ENCODE measurements at places on chromosomes 7 and 10.

GRCh38 chr7:133575726-133576440 is 323.0 kb downstream of the EXOC4 start:
- DNase-seq, result no peak

DNA sequence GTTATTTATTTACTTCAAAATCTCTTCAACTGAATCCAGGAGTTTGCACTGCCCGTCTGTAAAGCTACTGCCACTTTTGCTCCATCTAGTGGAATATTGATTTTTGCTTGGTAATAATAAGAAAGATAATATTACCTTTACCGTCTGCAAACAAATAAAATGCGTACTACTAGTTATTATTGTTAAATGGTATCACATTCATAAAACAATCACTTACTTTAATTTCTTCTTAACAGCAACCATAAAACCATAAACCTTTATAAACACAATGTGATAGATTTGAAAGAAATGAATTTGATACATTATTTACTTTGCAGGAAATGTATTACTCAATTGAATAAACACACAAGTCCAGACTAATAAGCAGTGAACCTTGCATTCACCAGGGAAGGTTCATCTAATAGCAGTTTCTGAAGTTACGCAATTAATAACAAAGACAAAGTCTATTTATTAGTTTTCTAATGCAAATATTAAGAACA is 6.4 kb downstream of the AGMO start:
- no peak for DNase-seq

DNA sequence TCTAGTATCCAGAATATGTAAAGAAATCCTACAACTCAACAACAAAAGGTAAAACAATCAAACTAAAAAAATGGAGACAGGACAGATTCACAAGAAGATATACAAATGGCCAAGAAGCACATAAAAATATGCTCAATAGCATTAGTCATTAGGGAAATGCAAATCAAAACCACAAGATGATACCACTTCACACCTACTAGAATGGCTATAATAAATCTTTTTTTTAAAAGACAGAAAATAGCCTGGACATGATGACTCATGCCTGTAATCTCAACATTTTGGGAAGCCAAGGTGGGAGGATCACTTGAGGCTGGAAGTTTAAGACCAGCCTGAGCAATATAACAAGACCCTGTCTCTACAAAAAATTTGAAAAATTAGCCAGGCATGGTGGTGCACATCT is 27.9 kb upstream of the CHCHD3 start:
- DNase-seq, result no peak

DNA sequence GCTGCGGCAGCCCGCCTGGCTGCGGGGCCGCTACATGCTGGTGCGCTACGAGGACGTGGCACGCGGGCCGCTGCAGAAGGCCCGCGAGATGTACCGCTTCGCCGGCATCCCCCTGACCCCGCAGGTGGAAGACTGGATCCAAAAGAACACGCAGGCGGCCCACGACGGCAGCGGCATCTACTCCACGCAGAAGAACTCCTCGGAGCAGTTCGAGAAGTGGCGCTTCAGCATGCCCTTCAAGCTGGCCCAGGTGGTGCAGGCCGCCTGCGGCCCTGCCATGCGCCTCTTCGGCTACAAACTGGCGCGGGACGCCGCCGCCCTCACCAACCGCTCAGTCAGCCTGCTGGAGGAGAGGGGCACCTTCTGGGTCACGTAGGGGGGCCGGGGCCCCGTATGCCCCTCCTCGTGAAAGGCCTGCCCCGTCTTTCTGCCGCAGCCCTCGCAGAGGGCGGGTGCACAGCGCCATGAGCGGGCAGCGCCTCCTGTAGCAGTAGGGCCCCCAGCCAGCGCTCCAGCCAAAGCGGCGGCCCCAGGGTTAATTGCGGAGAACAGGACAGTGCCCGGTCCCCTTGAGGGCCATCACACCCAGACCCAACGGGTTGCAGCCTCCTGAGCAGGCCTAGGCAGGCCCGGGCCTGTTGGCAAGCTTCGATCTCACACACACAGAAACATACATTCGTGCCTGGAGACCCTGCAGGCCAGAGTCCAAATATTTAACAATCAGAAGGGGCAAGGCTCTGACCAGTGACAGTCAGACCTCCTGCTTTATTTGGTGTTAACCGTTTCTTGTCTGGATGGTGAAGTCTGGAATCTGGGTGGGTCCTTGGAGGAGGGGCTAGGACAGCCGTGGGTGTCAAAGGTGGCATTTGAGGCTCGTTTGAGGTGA is 44.1 kb downstream of the CHST3 start:
- no peak for DNase-seq

DNA sequence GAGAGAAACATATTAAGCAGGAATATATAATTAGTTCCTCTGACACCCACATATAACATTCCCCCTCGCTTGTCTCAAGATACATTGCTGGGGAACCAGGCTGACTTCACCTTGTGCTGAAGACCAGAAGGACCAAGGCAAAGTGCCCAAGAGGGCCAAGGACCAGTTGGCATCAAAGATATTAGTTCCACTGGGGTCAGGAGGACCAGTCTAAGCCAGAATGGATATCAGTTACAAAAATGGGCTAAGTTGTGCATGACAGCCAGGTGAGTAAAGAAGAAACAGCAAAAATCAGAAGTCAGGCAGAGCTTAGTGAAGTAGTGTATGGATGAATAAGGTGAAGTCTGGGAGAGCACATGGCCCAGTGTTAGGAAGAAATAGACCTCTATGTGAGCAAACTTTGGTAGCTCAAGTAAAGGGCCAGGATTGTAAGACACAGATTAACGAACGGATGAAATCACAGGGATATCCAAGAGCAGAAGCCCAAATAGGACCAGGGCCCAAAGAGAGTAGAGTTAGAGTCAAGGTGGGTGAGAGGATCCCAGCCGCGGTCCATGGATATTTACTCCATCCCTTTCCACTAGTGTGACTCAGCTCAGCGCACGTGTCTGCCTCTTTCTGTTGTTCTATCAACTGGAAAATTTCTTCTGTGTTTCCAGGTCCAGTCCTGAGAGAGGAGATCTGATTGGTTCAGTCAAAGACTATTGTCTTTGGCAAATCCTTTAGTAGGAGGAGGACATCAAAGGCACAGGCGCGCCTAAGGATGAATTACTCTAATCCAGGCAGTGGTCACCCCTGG is 5.0 kb downstream of the CALD1 start:
- no peak for DNase-seq

- DNase-seq, result no peak
Measured at GRCh38 chr7:41504214-41504980, 198.5 kb downstream of the INHBA start.

GRCh38 chr7:69411018-69411417 is 187.3 kb upstream of the AUTS2 start:
- no peak for DNase-seq

DNA sequence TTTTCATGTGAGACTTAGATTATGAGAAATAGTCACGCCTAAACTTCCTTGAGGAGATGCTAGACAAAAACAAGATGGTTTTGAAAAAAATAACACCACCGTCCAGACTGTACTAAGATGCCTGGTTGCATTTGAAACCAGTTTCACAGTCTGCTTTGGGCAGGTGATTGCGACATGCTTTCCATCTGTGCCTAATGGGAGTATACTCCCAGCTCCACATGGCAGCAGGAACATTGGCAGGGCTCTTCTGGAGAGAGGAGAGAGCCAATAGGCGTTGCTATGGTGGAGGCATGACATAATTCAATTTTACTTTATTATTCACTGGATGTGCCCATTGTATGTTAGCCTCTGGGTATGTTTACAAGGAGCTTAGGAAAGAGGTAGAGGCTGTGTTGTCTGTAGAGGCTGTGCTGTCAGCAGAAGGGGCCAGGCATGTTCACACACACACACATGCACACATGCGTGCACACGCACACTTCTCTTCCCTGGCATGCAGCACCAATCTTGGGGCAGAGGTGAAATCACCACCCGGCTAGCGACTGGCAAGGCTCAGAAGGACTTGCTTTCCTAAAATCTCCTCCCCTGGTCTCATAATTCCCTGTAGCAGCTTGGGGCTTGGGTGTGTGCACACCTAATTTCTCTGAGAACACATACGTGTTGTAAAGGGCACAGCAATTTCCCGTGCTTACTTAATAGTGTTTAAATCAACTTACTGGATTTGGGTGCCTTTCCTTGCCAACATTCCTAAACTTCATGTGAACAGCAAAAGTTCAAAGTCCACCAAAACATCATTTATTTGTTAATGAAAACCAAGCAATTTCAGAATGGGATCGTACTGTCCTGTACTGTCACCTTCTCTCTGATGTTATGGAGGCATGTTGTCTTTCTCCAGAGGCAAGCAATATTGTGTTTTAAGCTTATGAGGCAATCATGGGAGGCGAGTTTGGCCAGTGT is 162.1 kb downstream of the TCF7L2 start:
- no peak for DNase-seq

- DNase-seq, result no peak
Measured at GRCh38 chr10:3102720-3103427, 35.5 kb downstream of the PFKP start.

GRCh38 chr7:71637578-71637977 is 505.6 kb downstream of the GALNT17 start:
- DNase-seq, result no peak

DNA sequence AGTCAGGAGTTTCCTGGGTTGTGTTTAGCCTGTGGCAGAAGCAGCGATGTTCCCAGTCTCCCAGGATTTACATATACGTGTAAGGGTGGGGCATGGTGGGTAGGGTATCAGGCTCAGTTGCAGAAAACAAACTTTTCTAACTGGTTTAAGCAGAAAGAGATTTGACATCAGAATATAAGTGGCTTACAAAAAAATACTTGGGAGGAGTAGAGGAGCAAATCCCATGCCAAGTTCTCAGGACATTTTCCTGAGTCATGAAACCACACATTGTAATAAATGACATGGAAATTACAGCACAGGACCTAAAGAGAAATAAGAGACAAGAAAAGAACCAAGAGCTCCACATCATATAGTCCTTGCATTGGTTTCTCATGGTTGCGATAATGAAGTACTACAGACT is 26.2 kb upstream of the FRMD4A start:
- no peak for DNase-seq

GRCh38 chr10:35194906-35195305 is 68.3 kb downstream of the CREM start:
- no peak for DNase-seq

DNA sequence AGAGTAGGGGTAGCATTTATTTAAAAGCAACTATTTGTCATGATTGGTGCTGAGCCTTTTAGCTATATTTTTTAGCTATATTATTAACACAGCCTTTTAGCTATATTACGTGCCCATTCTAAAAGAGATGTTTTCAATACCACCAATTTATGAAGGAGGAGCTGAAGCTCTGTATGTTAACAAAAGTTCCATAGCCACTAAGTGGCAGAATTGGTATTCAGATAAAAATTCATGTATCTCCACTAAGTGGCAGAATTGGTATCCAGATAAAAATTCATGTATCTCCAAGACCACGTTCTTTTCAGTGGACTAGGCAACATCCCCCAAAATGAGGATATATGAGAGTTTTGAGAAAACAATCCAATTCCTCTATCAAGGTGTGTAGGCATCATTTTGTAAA is 268.6 kb downstream of the HGF start:
- DNase-seq, result no peak

GRCh38 chr10:9613338-9614075 is 1404.2 kb upstream of the CELF2 start:
- DNase-seq, result no peak

DNA sequence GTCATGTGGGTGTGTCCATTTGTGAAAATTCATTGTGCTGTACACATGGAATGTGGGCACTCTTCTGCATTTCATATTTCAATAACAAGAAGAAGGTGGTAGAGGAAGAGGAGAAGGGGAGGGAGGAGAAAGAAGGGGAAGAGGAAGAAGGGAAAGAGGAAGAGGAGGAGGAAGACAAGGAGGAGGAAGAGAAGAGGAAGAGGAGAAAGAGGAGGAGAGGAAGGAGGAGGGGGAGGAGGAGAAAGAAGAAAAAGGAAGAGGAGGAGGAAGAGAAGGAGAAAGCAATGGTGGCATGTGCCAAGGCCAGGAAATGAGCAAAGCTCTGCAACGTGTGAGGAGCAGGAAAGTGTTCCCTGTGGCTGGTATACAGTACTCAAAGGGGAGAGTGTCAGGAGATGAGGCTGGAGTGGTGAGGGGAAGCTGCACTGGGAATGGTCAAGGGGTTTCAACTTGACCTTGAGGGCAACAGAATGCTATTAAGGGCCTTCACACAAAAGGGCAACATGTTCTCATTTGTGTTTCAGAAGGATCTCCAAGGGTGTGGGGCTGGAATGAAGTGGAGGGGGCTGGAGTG is 40.5 kb downstream of the WNT2 start:
- DNase-seq, result no peak

DNA sequence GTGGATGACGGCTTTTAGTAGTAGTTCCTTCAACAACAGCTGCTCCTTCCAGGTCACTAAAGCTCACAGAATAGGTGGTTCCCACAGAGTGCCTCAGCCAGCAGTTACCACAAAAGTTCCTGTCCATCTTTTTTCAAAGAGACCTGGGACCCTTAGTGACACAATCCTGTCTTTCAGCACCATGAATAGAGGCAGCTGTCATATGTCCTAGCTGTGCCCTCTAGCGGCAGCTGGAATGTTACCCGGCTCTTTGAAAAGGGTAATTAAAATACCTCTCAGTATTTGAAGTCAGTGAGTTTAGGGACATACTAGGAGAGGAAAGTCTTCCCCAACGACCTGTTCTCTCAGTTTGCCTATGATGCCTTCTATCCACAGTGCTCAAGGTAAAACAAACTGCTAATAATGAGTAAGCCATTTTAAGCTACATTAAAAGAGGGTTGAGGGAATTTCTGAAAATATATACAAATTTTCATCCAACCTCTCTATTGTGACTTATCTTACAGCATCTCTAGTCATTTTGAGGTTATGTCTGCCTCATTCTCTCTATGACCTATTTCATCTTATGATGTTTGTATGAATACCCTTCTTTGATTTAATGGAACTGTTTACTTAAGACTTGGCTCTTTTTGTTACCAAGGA is 290.8 kb downstream of the NXPH1 start:
- peak; percentile 54 for DNase-seq

GRCh38 chr10:27619329-27619728 is 115.2 kb downstream of the RAB18 start:
- no peak for DNase-seq

DNA sequence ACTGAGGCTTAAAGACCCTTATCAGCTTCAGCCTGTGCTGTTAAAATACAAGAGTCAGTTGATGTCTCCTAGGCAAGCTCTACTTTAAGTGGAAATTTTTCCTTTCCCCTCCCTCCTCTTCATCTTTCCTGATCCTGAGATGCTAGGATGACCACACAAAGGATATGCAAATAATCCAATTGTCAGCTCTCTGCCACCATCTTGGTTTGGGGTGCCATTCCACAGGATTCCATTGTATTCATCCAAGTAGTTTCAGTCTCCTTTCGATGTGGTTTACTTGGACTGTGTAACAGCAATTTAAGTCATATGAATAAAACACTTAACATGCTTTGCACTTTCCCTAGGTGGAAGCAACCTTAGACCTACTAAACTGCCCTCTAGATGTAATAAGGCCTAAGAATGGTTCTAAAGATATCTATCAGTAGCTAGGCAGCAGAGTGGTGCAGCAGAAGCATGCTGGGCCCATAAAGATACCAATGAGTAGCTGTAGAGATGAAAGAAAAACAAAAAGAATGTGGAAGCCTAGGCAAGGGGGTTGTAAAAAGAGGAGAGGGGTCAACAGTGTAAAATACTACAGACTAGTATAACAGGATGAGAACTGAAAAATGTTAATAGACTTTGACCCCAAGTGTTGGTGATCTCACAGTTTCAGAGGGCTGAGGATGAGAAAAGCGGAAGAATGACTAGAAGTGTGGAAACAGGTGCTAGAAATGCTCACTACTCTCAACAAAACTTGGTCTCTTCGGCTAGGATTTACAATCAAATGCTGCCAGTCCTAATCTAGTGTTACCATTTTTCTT is 2.4 kb upstream of the CFAP69 start:
- DNase-seq, result no peak

- no peak for DNase-seq
Measured at GRCh38 chr10:61719906-61720305, 57.2 kb downstream of the CABCOCO1 start.

- no peak for DNase-seq
Measured at GRCh38 chr10:91080776-91081175, 139.7 kb upstream of the PCGF5 start.

Data from HEK293T (cell line).